Daoy (cell line): ENCODE measurements at places on chromosomes 6 and 20. TPM values are rescaled to one million over a fixed set of nuclear protein-coding genes. Genes with fewer than 3 reads are reported as not detected.
A peak's percentile ranks its signal among the peaks of the same experiment; 100 is the strongest.

DNA sequence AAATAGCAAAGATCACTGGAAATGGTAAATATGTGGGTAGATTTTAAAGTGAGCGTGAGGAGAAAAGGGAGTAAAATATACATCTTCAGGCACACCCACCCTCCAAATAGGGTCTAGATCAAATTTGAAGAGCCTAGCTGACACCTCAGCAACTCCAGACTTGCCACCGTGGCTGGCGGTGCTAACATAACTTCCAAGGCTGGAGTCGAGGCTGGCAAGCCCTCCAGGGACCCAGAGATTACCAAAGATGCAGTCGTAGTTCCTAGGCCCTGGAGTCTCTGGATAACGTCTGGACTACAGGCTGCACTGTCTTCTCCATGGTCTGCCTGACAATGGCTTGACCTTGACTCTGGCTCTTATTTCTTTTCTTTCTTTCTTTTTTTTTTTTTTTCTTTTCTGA is 22.5 kb downstream of the TUBB2B start:
- no peak for DNase-seq

The EPB41L1 gene
- total RNA-seq: 2.2 and 8.5 TPM in 2 replicates

DNA sequence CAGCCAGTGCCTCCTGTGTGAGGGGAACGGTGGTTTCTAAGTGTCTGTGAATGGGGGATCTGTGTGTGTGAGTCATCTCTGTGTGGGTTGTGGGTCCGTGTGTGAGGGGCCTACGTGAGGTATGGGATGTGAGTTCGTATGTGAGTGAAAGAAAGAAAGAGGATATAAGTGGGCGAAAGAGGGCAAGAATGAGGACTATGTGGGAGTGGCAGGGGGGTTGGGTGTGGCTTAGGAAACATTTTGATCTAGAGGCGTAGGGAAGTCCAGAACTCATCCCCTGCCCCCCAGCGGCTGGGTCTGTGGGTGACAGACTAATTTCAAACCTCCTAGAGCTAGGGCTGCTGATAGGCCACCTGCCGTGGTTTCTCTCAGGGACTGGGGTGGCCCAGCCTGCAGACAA is 35.5 kb downstream of the DHX35 start:
- no peak for DNase-seq

- DNase-seq: no peak
These were observed 464.5 kb upstream of the MARCKS start for GRCh38 chr6:113392551-113393055.

DNA sequence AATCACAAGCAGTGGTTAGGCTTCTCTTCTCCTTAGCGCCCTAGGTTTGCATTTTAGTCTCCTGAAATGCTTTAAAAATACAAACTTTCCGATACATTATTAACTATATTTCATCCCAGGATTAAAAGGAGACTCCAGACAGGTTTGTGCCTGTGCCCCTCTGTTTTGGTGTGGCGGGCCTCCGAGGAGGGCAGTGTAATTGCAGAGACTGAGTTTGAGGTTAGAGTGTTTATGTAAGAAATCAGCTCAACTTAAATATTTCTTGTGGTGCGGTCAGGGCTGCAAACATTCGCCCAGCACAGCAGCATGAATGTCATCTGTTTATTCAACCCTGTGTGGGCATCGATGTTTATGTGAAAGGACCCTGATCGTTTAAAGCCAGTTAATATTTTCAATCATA is 130.4 kb upstream of the AKAP12 start:
- peak; percentile 70 for DNase-seq

GRCh38 chr6:35547676-35548075 is 35.0 kb upstream of the TULP1 start:
- DNase-seq: no peak

The JPH2 gene
- 1.5 and 2.1 TPM in 2 replicates for total RNA-seq

The TSHZ2 gene
- total RNA-seq: 0.57 and 1.3 TPM in 2 replicates
